ENCODE measurements at places on chromosomes 11 and 22.
A peak's percentile ranks its signal among the peaks of the same experiment; 100 is the strongest.

DNA sequence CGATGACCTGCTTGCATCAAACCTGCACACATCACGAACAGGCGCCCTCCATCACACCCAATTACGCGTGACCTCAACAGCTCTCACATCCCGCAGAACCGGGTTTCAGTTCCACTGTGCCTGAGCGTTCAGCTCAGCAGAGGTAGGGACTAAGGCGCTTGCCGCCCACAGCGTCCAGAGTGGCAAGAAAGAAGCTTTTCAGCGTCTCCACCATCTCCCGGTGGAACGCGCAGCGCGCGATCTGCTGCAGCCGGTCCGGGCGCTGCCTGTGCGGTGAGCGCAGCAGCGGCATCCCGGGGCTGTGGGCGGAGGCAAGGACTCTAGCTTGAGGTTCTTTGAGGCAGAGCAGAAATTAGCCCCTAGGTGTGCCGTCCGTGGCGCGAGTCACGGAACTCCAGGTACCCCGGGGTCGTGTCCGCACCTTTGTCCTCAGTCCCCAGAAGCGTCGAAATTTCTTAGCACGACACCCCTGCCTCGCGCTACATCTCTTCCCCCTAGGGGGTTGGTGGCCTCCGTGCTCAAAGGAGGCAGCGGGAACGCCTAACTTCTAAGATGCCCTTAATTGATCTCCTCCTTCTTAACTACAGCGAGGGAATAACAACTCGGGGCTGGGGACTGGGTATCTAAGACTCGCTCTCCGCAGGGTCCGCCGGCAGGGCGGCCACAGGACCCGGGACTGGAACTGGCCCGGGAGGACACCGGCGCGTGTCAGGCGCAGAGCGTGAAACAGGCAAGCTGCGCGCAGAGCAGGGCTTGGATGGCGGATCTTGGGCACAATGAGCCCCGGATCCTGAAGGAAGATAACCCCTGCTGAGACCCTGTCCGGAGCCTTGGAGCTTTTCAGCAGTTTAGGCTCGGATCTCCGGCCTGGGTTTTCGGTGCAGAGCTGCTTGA lies 1.7 kb upstream of the CALCA start:
- DNase-seq: peak; percentile 41

GRCh38 chr22:37768273-37768672 lies 39.5 kb upstream of the GCAT start:
- DNase-seq: no peak

GRCh38 chr11:73195191-73196007 lies 22.7 kb upstream of the P2RY2 start:
- DNase-seq: no peak

DNA sequence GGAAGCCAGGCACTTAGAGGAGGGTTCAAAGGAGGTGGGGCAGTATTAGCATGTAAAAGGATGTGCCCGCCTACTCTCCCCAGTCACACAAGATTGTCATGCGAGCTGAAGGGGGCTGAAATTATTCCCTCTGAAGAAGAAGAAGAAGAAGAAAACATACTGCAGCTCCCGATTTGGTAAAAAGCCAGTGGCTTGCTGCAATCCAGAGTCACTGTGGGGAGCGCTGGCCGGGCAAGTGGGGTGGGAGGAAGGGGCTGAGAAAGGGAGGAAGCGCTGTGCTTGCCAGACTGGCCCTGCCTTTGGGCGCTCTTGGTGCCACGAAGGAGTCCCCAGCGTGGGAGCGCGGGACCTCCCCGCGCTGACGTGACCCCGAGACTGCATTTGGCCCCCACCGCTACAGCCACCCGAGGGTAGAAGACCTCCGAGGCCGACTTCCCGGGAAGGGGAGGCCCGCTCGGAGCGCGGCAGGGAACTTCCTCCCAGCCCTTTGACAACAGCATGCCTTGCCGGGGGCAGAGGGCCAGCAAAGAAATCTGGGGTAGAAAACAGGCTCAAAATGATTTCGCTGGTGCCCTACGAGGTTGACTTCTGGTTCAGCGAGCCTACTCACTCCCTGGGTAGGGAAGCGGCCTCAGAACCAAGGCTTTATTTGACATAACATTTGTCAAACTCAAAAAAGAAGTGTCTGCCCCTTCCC lies 906.3 kb downstream of the DLG2 start:
- peak; percentile 39 for DNase-seq

- no peak for DNase-seq
Observed at GRCh38 chr11:109390752-109391151, 31.2 kb upstream of the C11orf87 start.

GRCh38 chr22:16608931-16609330 lies 16.3 kb upstream of the CCT8L2 start:
- no peak for DNase-seq

DNA sequence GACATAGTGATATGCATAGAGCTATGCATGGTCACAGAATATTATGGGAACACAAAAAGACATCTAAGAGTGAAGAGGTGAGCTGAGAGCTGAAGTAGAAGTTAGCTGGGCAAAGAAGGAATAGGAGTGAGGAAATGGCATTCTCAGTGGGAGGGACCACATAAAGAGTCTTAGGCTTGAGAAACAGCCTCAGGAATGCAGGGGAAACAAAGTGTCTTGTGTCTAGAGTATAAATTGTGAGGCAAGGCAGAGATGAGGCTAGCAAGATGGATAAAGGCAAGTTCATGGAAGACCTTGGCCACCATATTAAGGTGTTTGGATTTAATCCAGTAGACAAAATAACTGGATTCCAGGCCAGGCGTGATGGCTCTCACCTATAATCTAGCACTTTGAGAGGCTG lies 40.6 kb upstream of the CRTAM start:
- no peak for DNase-seq

- no peak for DNase-seq
Observed at GRCh38 chr11:118074091-118074685, 2.7 kb upstream of the TMPRSS4 start.

- peak; percentile 90 for DNase-seq
Observed at GRCh38 chr11:85718991-85719807, 33.2 kb upstream of the CCDC89 start.

DNA sequence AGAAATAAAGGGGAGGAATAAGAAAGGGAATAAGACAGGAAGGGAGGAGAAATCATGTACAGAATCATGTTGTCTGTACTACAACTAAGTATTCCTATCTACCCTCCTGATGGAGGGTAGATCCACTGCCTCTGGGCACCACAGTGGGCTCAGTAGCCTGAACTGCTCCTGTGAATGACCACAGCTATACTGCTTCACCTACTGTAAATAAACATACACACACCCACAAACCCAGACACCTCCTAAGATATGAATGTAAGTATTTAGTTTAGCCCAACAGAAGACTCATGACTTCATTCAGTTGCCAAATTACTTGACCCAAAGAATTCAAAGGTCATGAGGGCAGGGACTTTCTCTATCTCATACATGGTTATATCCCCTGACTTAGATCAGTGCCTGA lies 177.3 kb upstream of the C11orf58 start:
- no peak for DNase-seq

- no peak for DNase-seq
Observed at GRCh38 chr22:39928536-39929520, 27.9 kb downstream of the GRAP2 start.

GRCh38 chr11:103007521-103007920 lies 52.0 kb upstream of the MMP13 start:
- DNase-seq: peak; percentile 46

DNA sequence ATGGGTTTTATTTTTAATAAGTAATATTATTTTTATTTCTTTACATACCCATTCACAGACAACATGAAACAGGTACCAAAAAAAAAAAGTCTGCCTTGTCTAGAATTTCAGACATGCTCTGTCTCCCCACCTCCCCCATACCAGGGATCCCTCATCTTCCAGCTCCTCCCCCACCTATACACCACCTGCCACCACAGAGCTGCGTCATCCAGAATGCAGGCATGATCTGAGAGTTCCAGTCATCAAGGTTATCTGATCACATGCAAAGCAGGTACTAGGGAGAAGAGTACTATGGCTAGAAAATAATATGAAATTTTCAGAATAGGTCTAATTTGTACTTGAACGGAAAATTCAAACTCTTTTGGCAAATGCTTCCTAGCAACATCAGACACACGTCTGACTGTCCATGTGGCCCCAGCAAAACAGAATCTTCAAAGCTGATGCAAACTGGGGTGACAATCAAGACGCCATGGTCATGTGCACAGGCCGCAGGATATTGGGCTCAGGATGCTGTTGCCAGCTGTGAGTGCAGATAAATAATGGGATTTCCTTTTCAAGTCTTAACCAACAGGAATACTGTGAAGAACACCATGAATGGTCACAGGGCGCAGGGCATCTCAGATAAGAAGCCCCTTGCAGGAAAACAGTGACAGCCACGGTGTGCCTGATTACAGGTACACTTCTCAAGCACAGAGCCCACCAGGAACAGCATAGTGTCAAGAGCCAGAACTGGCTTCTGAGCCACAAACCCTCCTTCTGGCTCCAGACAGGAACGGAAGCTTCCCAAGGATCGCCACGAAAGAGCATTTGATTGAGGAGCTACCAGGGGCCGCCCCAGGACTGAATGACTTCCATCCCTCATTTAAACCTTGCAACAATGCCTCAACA lies 169.5 kb downstream of the EFCAB6 start:
- DNase-seq: no peak

DNA sequence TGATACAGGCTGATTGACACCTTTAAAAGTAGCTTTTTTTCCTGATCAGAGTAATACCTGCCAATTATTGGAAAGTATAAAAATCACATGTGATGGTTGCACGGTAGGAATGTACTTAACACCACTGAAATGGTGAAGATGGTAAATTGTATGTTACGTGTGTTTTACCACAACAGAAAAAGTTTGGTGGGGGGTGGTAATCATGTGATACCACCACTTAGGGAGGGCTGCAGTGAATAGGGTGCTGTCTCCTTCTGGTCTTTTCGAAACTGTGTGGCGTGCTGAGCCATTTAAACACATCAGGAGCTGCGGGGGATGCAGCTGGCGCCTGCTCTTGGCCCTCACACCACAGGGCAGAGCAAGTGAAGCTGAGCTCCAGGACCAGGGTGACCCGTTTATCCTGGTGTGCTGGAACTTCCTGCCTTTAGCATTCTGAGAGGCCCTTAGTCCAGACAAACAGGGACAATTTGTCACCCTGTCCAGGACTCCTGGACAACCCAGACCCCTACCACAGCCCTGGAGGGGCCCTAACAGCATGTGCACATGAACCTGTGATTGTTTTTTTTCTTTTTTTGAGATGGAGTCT lies 2.6 kb downstream of the SYNGR1 start:
- DNase-seq: no peak

- DNase-seq: no peak
Observed at GRCh38 chr11:114886644-114887265, 208.4 kb downstream of the NXPE2 start.

- no peak for DNase-seq
Observed at GRCh38 chr11:48880021-48880441, 103.7 kb downstream of the TRIM51G start.

DNA sequence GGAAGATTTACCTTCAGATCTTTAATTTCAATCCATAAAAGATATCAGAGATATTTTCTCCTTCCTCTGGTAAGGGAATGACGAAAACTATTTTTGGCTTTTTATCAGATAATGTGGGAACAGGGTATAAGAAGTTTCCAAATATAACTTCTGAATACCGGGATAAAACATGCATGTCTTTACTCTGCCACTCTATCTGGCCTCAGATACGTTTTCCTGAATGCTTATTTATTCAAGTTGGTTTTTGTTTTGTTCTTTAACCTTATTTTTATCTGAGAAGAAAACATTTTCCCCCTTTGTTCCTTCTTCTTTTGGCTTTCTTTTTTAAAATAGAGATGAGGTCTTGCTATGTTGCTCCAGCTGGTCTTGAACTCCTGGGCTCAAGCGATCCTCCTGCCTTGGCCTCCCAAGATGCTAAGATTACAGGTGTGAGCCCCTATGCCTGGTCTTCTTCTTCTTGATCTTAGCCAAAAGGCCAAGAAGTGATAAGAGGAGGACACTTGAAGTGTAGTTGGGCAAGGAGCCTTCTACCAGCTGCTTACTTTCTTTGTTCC lies 1.5 kb downstream of the SERPIND1 start:
- DNase-seq: no peak

DNA sequence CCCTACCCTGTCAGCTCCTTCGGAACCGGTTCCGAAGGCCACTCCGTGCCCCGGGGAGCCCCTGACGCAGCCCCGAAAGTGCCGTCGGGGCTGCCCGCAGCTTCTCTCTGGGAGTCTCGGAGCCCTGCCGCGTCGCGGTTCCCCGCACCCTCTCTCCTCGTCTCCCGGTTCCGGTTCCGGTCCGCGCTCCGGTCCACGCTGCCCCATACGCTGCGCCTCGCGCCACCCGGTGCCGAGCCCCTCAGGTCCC lies 618 bp downstream of the MTA2 start:
- DNase-seq: peak; percentile 62

DNA sequence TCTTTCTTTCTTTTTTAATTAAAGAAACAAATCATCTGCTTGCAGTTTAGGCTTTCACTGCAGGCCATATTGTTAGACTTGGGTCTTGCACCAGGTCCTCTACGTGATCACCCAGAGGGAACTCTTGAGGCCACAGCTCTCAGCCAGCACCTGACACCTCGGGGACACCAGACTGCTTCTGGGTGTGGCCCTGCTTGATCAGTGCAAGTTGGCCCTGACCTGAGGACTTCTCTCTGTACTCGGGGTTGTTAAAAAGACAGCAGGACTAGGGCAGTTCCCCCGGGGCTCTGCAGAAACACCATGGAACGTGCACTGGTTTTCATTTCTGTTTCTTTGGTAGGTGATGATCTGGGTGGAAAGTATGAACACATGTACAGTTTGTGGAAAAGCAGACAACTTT lies 51.2 kb upstream of the MYO18B start:
- no peak for DNase-seq

DNA sequence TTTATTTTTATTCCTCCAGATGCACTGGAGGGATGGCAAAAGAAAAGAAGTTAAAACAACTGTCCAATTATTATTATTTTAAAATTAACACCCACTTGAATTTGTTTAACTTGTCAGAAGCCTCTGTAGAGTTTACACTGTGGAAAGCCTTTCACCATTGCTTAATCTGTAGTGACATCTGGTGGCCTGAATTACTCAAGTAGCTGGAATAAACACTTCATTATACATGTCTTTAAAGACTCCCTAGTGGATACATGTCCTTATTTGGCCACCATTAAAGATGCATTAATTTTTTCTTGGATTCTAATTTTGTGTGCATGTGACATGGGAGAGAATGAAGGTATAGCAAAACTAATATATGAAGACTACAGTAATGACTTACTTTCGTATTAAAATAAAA lies 1496.5 kb downstream of the FAM181B start:
- DNase-seq: peak; percentile 1

GRCh38 chr11:88579466-88579865 lies 241.9 kb upstream of the CTSC start:
- no peak for DNase-seq

DNA sequence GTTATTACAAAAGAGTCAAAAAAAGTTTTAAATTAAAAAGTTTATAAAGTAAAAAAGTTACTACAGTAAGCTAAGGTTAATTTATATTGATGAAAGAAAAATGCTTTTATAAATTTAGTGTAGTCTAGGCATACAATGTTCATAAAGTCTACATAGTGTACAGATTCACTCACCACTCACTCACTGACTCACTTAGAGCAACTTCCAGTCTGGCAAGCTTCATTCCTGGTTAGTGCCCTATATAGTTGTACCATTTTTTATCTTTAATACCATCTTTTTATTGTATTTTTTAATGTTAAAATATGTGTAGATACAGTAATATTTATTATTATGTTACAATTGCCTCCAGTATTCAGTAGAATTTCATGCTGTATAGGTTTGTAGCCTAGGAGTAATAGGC lies 2.6 kb upstream of the MMP10 start:
- no peak for DNase-seq

- DNase-seq: no peak
Observed at GRCh38 chr11:72292106-72292785, 48.3 kb upstream of the PHOX2A start.
